ENCODE measurements at places on chromosomes 6 and 20. TPM values are rescaled to one million over a fixed set of nuclear protein-coding genes. Genes with fewer than 3 reads are reported as not detected.

Gene MLN
- total RNA-seq: not detected

GRCh38 chr6:111536910-111537527, 54.0 kb upstream of the REV3L start:
- DNase-seq: no peak

DNA sequence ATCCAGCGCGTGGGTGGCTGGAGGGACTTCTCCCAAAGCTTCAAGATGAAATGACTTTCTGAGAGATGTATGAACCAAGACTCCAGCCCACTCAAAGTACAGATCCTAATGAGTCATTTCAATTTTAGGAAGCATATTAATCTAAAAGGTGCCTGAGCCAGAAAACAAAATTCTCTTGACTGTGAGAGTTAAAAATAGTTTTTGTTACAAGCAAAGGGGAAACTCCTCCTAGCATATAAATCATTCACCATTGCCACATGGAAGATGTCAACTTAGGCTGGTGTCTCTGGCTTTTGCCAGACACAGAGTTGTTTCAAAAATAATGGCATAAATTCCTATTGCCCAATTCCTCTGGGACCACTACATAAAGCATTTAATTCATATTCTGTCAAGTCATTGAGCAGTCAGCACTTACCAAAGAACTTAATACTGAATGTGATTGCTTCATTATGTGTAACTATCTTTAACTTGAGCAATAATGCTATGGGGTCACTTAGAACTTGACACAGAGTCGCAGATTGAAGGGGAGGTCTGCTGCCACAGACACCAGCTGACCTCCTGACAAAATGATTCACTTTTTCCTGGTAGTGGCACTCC, 280.6 kb downstream of the SLC35F1 start:
- DNase-seq: no peak

Gene MRPS18A
- total RNA-seq: 70.7 TPM

DNA sequence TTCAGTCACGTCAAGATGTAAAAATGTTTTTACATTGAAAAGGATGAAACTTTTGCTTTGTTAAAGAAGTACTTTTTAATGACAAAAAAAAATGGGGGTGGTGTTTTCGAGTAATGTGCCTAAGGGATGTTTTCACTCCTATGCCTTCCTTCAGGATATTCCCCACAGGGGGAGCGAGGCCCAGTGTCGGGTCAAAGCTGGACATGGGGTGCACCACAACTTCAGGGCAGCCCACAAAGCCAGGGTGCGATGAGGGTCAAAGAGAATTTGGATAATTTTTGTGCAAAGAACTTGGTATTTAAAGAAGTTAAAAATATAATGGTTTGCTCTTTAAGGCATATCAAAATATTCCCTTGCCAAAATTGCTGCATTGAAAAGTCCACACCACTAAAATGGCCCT, 247.8 kb downstream of the KCNQ5 start:
- DNase-seq: no peak

Gene SLC13A3
- 0.11 TPM for total RNA-seq

- no peak for DNase-seq
These were observed 37.2 kb upstream of the TSPYL1 start for GRCh38 chr6:116316772-116317467.

Gene FAM209A
- total RNA-seq: not detected

Gene PKIB
- total RNA-seq: 23.7 TPM
